ENCODE measurements at places on chromosomes 13 and 19. TPM values are rescaled to one million over a fixed set of nuclear protein-coding genes. Genes with fewer than 3 reads are reported as not detected.

Gene LILRB1
- total RNA-seq = not detected

Gene CCNA1
- 0.20 TPM for total RNA-seq

Gene RAVER1
- total RNA-seq = 6.2 TPM

Gene KASH5
- not detected for total RNA-seq

Gene FAM216B
- not detected for total RNA-seq

Gene CBY2
- total RNA-seq = not detected

Gene NR2F6
- 26.8 TPM for total RNA-seq

Gene IQCN
- total RNA-seq = 0.73 TPM

Gene TMEM59L
- total RNA-seq = under 0.01 TPM

Gene NLRP5
- total RNA-seq = not detected

Gene ZNF260
- 9.6 TPM for total RNA-seq

Gene OR7C1
- total RNA-seq = not detected

Gene PSG6
- not detected for total RNA-seq

Gene PSG2
- total RNA-seq = not detected

Gene ATP8B3
- total RNA-seq = 2.0 TPM

Gene MYPOP
- 1.5 TPM for total RNA-seq

Gene URAD
- not detected for total RNA-seq

Gene ATCAY
- total RNA-seq = not detected

Gene SLITRK6
- total RNA-seq = under 0.01 TPM

Gene MED26
- total RNA-seq = 5.5 TPM

Gene ZNF580
- total RNA-seq = 3.7 TPM

Gene ADAMTSL5
- 1.6 TPM for total RNA-seq

Gene ZNF560
- 0.20 TPM for total RNA-seq

Gene C3
- 19.1 TPM for total RNA-seq

Gene SPACA4
- not detected for total RNA-seq

Gene CEACAM19
- 1.1 TPM for total RNA-seq

Gene PEAK3
- total RNA-seq = not detected

Gene ASF1B
- 17.6 TPM for total RNA-seq

Gene ZNF829
- total RNA-seq = 2.6 TPM

Gene ZNF558
- 15.4 TPM for total RNA-seq

Gene SLC6A16
- not detected for total RNA-seq

Gene PSG5
- 0.20 TPM for total RNA-seq

Gene LIM2
- total RNA-seq = not detected

Gene NALCN
- total RNA-seq = under 0.01 TPM

Gene VMAC
- total RNA-seq = 4.3 TPM

Gene ZNF154
- total RNA-seq = 0.37 TPM

Gene LILRA2
- total RNA-seq = not detected

Gene FUT2
- total RNA-seq = not detected

Gene MEDAG
- 22.1 TPM for total RNA-seq

Gene MCEMP1
- not detected for total RNA-seq

Gene ENOX1
- total RNA-seq = 9.6 TPM

Gene ANGPTL8
- total RNA-seq = not detected

Gene MED29
- total RNA-seq = 17.3 TPM

Gene IL17D
- 1.5 TPM for total RNA-seq

Gene CA11
- 1.1 TPM for total RNA-seq

Gene ANGPTL4
- total RNA-seq = 21.7 TPM

Gene RXFP2
- not detected for total RNA-seq

Gene CNN1
- 0.39 TPM for total RNA-seq

Gene LILRA1
- total RNA-seq = not detected

Gene CYP2F1
- total RNA-seq = not detected

Gene CGB2
- not detected for total RNA-seq

All from subcutaneous preadipocyte (primary cell).